ENCODE measurements at places on chromosomes 2 and 18.
A peak's percentile ranks its signal among the peaks of the same experiment; 100 is the strongest.

GRCh38 chr2:154133823-154134222, 262.1 kb downstream of the GALNT13 start:
- no peak for DNase-seq

- DNase-seq = no peak
These were observed 429.1 kb downstream of the NRXN1 start for GRCh38 chr2:50602636-50603327.

DNA sequence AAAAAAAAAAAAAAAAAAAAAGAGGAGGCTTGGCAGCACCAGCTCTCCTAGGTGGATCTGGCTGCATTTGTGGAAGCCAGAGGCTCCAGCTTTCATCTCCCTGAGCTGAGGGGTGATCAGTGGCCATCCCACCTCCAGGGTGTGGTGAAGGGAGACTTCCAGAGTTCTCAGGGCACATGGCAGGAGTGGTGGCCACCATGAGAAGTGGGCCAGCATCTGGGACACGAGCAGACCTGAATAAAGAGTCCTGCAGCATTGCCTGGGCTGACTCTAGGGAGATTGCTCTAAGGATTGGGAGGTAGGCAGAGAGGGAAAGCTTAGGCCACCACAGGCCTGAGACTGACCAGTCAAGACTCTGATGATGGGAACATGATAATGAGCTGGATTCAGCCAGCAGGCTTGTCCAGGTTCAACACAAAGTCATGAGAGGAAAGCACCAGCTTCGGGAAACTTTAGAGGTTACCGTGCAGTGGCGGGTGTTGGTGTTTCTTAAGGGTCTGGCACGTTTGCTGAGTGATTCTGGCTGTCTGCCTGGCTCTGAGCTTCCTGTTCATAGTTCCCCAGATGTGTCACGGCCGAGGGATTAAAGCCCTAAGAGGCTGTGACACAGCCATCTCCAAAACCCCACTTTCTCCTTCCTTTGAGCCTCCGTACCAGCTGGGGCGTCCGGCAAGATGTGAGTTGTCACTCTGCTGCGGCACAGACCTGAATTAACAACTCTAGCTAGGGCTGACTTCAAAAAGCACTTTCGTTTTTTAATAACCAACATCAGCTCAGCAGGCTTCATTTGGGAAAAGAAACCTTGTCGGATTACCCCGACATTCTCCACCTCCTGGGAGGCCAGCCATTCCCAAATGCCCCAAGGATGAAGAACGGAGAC, 38.3 kb upstream of the IL1R1 start:
- DNase-seq = no peak

DNA sequence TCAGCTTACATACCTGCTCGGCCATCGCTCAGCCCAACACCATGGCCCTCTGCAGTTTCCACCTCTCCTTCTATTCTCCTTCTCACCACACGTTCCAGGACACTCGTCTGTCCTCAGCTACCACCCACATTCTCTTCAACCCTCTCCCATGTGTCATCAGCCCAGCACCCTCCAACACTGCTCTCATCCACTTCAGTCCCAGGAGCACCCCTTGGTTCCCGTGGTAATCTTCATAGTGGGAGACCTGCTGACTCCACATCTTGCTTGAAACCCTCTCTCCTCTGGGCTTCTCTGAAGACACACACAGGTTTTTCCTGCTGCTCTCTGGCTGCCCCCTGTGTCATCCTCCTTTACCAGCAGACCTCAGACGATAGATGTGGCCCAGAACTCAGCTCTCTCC, 228.7 kb downstream of the GBX2 start:
- no peak for DNase-seq

DNA sequence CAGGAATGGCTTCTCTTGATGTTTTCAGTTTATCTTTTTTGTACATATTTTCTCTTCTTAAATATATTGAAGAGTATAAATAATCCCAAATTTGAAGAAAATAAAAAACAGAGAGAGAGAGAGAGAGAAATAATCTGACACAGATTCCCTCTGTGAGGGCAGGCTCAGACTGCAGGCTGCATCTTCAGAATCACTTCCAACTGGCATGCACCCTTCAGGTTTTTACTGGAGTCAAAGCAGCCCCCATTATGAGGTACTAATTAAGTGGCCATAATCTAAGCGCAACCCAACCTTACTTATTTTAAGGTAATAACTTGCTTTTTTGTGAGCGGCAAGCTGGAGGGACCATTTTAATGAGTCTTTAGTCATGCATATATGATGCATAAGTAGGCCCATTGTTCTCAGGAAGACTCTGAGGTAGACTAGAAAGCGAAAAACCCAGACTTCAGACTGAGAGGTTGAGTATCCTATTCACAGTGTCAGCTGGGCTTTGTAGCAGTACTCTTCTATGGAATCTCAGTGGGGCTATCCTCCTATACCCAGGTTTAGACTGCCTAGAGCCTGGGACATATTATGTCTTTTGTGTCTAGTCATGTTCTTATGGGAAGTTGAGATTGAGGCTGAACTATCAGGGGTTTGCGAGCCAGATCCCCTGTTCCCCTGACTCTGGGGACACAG, 167.4 kb downstream of the SP3 start:
- DNase-seq = no peak

DNA sequence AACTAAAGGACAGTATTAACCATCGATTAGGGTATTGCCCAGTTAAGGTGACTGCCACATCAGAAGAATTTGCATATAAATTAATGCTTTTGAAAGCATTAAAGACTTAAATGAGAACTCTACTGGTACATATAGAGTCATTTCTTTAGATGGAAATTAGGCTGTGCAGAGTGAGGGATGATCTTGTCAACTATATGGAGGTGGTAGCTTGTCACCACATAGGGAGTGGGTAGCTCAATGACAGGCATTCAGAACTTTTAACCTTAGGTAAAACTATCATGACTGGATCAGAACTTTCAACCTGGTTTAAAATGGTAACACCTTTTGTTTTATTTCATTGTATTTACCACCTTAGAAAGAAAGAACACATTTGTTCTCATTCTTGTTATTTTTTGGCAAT, 384.6 kb upstream of the LRRTM1 start:
- DNase-seq = no peak

DNA sequence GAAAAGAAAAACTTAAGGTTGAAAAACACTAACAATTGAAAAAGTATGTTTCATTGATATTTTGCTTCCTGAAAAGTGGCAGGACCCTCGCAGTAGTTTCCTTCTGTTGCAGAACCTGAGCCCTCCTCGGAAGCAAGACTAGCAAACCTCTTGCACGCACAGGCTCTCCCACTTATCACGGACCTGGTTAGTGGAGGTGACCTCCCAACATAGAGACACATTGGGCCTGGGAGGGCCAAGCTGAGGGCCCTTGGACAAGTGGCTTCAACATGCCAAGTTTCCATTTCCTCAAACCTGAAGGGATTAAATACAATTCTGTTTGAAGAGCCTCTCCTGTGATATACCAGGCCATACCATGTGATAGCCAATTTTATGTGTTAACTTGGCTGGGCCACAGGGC, 133.4 kb upstream of the AGAP1 start:
- DNase-seq = no peak

- no peak for DNase-seq
These were observed 463 bp downstream of the PPP1CB start for GRCh38 chr2:28751956-28752630.

- no peak for DNase-seq
These were observed 82.4 kb upstream of the GATA6 start for GRCh38 chr18:22086973-22087372.

GRCh38 chr18:58761241-58761969, 90.1 kb downstream of the MALT1 start:
- DNase-seq = no peak

GRCh38 chr2:53632714-53633113, 134.9 kb upstream of the CHAC2 start:
- no peak for DNase-seq

- no peak for DNase-seq
These were observed 114.5 kb upstream of the TANK start for GRCh38 chr2:161045726-161046125.

DNA sequence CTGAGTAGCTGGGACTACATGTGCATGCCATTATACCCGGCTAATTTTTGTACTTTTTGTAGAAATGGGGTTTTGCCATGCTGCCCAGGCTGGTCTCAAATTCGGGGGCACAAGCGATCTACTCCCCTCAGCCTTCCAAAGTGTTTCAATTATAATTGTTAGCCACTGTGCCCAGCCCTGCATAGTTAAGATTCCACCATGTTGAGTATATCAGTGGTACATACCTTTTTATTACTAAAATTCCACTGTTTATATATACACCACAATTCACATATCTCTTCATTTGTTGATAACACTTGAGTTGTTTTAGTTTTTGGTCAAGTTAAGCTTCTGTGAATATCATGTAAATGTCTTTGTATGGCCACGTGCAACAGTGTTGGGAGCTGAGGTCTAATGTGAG, 12.8 kb upstream of the FMNL2 start:
- DNase-seq = no peak

GRCh38 chr2:52222128-52222527, 1190.2 kb upstream of the NRXN1 start:
- DNase-seq = no peak

DNA sequence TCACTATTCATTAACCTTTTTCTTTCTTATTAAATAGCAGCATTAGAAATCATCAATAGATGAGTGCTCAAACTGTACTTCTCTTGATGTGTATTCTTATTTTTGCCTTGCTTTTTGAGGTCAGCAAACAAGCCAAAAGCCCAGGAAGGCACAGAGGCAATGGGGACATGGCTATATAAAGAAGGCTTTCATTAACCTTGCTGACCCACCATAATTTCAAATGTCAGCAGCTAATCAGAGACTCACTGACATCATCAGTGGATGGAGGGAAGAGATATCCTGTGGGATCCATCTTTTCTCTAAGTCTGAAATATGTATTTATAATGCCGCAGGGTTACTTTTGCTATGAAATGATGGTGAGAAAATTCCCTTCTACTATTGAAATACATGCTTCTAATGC, 1162.8 kb upstream of the ACVR2A start:
- DNase-seq = no peak

DNA sequence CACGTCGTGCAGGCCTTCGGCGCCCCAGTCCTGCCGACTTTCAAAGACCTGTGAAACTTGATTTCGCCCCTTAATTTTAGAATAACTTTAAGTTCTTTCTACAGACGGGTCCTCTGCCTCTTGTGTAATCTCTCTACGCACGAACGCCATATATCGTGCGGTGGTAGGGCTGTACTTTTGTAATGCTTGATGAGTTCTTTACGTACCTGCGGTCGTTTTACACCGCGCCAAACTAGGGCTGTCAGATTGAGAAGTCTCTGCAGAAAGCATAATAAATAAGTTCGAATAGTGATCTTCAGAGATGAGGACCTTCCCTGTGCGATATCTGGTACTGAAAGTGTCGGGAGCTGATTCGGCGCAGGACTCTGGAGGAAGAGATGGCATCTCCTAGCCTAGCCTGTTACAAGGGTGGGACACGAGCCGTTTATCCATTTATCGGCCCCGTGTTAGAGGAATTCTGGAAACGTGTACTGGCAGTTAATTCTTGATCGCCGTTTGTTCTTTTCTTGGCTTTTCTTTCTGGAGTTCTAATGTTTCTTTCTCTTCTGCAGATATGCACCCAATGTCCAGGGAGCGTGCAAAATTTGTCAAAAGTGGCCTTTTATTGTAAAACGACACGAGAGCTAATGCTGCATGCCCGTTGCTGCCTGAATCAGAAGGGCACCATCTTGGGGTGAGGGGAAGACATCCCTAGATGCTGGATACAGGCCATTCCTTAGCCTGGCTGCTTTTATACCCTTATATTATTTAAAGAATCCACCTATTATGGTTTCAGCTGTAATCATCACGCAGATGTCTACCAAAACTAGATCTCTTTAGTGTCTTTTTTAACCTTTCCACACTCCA, 781 bp upstream of the SLC5A6 start:
- peak; percentile 41 for DNase-seq

- DNase-seq = no peak
These were observed 16.9 kb downstream of the HS1BP3 start for GRCh38 chr2:20633794-20634506.

GRCh38 chr2:46909771-46910419, 5.7 kb downstream of the MCFD2 start:
- no peak for DNase-seq

DNA sequence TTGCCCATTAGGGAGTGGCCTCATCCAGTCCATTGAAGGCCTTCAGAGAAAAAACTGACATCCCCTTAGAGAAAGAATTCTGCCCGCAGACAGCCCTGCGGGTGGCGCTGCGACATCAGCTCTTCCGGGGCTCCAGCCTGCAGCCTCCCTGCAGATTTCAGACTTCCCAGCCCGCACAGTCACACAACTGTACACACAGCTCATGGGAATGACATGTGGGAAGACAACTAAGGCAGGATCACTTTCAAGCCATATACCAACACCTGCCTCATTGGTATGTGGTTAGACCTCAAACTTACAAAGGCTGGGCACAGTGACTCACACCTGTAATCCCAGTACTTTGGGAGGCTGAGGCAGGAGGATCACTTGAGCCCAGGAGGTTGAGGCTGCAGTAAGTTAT, 24.8 kb upstream of the TUBB6 start:
- DNase-seq = no peak

DNA sequence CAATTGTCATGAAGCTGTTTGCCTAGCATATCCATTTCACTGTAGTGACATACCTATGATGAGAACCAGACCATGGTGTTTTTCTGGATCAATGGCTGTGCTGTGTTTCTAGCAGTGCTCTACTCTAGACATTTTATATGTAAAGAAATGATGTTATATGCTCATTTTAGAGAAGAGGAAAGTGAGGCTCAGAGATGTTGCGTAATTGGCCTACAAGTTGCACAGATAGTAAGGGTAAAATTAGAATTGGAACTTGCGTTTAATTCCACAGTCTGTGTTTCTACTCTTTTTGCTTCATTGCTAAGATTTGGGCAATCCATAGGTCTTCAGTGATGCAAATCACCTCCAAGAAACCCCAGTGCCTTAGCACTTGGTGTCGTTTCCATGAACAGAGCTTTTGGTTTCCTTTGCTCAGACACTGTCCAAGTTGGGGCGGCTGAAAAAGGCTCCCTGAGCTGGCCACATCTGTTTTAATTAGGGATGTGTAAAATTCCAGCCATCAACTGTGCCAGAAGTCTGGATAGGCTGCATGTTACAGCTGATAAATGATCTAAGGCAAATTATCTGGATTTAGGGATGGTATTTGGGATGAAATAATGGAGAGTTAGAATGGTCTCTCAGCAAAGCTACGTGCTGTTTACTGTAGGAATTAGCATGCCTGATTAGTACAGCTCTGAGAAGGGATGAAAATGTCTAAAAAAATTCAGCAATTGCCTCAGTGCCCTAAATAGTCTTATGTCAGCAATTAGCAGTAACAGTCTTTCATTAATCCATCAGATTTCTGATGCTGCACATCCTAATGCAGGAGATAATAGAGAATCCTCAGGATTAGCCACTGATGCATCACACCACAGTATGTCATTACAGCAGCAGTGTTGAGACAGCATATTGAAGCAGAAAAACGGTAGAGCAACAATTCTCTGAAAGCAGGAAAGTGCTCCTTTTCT, 65.3 kb downstream of the PTPRM start:
- DNase-seq = no peak
